ENCODE measurements at places on chromosomes 13 and 19.

DNA sequence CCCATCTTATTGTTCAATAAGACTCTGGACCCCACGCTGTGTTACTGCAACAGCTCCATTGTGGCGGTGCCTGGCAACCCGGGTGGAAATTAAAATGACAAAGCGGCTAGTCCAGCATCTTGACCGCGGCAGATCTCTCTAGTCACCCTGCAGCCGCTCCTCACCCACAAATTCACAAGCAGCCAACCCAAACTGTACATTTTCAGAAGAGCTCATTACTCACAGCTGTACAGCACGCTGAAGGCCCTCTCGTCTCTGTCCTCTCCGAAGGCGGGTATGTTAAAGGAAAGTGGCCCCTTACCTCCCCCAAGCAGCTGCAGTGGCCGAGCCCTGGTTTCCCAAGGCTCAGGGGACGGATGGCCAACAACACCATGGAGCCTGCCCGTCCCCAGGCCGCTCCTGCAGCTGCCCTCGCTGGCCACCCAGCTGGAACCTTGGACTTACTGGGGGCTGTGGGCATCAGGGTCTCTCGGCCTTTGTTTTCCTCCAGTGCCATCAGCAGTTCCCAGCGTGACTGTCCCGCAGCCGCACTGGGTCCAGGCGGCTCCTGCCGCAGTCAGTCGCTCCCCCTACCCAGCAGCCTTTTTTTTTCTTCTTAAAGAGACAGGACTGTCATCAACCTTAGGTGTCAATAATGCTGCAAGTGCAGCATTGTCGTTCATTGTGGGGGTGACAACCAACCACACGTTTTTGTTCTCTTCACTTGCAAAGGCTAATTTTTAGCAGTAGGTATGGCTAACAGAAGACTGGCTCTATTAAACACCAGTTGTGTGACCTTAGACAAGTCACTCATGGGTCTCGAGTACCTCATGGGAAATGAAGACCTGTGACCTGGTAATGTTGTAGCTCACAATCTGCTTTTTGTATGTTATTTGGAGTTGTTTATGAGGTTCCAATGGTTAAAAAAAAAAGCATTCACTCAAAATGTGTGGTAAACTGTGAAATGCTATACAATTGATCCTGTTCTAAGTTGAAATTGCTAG lies at the start of gene SACS:
SACS (minus strand) TSS at position 532 of the 983 bp plus-strand sequence. CDS start 22,463 bp downstream, outside the sequence.
- peak; percentile 23 for DNase-seq

- DNase-seq, result no peak
Measured at GRCh38 chr13:19681517-19681916, 48.1 kb downstream of the MPHOSPH8 start.

DNA sequence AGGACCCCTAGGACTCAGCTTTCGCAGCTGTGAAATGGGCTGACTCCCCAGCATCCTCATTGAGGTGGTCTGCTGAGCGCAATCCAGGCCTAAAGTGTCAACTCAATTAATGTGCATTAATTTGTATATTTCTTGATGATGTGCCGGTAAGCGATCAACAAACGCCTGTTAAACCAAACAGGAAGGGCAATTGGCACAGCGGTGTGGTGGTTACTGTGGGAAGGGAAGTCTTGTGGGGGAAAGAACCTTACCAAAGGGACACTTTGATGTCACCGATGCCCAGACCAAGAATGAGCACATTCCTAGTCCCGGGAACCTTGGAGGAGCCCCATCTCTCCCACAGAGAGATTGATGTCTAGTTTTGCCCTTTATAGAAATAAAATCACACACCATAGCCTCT lies 1.6 kb downstream of the JAK3 start:
- DNase-seq, result no peak

DNA sequence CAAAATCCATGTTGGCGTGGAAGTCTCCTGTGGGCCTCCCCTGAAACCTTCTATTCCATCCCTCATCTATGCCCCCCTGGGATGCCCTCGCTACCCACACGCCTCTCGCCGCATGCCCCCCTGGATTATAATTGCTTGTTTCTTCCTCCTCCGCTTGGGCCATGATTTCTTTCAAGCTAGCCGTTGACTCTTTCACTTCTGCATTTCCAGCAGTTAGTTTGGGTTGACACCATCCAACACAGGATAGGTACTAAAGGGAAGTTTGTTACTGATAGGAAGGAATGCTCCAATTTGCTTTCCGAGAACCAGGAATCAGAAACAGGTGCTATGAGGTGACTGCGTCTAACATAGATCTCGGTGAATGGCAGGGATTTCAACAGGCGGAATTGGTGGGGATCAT lies 7.7 kb upstream of the SLC25A15 start:
- no peak for DNase-seq

DNA sequence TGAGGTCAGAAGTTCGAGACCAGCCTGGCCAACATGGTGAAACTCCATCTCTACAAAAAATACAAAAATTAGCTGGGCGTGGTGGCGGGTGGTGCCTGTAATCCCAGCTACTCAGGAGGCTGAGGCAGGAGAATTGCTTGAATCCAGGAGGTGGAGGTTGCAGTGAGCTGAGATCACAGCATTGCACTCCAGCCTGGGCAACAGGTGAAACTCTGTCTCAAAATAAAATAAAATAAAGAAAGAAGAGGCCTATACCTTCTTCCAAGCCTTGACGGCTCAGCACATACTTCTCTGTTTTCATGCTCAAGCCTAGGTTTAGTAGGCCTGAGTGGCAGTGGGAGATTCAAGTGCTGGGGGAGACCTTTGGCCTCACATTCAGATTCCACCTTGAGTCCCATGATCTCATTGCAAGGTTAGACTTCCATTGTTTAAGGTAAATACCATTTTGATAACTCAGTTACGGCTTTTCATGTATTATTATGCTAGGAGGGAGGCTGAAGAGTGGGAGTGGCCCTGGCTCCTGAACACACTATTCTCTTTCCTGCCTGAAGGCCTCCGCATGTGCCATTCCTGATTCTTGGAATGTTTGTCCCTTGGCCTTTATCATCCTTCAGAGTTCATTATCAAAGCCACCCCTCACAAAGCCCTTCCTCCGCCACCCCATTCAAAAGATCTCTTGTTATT lies 1.6 kb upstream of the SPINT2 start:
- no peak for DNase-seq

DNA sequence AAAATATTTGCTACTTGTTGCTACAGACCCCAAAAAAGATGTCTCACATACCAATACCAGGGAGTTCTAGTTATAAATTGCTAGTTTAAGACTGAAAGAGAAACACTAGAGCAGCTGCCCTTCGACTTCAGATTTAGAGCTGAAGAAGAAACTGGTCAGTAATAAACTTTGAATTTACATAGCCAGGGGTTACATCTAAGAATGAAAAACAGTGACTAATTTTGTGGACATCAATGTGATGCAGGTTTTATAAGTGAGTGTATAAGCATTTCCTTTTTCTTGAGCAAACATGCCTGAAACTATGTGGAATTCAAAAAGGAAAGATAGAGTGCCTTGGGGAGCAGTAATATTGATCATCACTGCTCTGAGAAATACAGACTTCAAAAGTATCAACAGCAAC lies 724.9 kb upstream of the MIR17HG start:
- DNase-seq, result no peak

GRCh38 chr13:49020328-49020727 lies 44.6 kb downstream of the FNDC3A start:
- no peak for DNase-seq

GRCh38 chr13:93279982-93280381 lies 53.4 kb downstream of the GPC6 start:
- DNase-seq, result no peak

GRCh38 chr19:28710278-28710677 lies 502.7 kb downstream of the UQCRFS1 start:
- peak; percentile 55 for DNase-seq

GRCh38 chr13:106372199-106373155 lies 163.0 kb downstream of the EFNB2 start:
- DNase-seq, result no peak

GRCh38 chr13:113936166-113936965 lies 37.5 kb downstream of the C13orf46 start:
- DNase-seq, result no peak

DNA sequence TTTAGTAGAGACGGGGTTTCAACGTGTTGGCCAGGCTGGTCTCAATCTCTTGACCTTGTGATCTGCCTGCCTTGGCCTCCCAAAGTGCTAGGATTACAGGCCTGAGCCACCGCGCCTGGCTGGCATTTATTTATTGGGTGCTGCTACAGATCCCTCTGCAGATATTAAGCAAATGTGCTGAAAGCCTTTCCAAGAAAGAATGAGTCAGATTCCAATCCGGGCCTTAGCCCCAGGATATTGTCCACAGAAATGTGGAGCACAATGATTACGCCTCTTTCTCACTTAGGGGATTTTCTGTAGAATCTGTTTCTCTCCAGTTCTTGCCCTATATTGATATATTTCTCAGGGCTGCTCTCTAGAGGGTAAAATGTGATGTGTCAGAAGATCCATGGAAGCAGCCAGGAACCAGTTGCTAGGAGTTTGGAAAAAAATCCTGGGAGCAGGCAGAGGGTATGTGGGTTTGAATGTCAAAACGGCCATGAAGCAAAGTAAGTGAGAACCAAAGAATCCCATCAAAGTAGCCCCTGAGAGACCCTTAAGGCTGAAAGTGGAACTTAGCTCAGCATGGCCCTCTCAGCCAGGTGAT lies 24.8 kb upstream of the IGFL4 start:
- no peak for DNase-seq

- DNase-seq, result no peak
Measured at GRCh38 chr13:32838945-32839344, 177.3 kb upstream of the KL start.

DNA sequence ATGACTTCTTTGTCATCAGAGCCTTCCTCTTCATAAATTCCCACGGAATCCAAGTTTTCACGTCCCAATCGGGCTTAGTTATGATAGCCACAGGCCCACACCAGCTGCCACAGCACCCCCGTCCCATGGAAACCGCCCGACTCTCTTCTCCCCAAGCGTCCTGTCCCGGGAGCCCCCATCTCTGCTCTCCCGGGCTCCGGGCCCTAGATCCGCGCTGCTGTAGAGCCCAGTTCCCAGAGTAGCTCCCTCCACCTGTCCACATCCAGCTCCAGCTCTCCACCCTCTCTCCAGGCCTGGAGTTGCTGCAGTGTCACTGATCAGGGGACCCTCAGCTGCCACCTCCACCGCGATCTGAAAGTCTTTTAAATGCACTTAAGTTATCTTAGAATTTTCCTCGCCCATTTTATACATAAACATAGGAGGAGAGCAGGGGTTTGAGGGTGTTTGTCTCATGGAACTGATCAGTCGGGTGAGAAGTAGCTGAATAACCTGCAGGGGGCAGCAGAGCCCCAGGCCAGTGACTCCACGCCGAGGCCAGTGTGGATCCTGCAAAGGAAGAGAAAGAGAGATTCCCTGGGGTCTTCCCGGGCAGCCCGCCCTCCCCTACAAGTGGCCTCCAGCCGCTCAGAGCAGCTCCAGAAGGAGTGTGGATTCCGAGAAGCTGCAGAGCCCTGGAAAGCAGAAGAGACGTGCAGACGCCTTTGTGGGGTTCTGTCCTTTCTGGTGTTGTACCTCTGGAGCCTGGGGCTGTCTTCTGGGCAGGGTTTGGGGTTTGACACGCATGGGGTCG lies 1.1 kb upstream of the ZNF763 start:
- DNase-seq, result peak; percentile 79

GRCh38 chr13:40611004-40611403 lies 55.4 kb downstream of the FOXO1 start:
- no peak for DNase-seq

DNA sequence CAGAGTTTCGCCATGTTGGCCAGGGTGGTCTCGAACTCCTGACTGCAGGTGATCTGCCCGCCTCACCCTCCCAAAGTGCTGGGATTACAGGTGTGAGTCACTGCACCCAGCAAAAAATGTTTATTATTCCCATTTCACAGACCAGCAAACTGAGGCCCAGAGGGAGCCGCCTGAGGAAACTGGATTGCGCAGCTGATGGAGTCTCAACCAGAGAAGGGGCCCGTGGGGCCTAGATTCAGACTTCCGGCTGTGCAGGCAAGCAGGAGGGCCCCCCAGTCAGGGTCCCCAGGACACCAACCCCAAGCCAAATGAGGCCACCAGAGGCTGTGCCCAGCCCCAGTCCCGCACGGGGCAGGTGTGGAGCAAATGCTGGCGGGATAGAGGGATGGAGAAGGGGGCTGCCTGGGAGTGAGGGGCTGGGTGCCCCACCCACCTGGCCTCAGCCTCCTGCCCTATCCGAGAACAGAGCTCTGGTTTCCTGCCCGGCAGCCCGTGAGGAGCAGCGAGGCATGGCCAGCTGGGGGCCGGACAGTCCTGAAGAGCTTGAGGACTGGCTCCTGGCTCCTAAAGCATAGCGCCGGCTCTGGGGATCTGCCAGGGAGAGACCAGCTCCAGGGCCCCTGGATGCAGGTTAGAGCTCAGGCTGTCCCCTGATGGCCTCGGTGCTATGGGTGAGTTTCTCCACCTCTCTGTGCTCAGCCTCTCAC lies 22.0 kb downstream of the MISP start:
- DNase-seq, result no peak

GRCh38 chr13:77337159-77337558 lies 10.3 kb upstream of the MYCBP2 start:
- DNase-seq, result no peak

- DNase-seq, result no peak
Measured at GRCh38 chr19:56141417-56141993, 418 bp downstream of the ZNF444 start.

DNA sequence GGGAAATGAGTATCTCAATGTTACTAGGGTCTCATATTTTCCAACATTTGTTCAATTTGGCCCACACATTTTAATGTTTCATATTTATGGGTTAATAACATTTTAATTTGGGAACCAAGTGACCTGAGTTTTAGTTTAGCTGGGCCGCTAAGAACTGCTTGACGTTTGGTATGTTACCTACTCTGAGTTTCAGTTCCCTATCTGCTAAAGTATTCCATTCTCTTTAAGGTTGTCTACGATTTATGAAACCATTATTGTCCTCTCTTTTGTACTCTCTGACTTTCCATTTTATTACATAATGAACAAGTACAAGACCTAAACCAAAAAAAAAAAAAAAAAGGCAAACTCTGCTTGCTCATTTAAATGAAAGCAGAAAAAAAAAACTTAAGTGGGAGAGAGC lies 89.9 kb downstream of the FGF14 start:
- no peak for DNase-seq

DNA sequence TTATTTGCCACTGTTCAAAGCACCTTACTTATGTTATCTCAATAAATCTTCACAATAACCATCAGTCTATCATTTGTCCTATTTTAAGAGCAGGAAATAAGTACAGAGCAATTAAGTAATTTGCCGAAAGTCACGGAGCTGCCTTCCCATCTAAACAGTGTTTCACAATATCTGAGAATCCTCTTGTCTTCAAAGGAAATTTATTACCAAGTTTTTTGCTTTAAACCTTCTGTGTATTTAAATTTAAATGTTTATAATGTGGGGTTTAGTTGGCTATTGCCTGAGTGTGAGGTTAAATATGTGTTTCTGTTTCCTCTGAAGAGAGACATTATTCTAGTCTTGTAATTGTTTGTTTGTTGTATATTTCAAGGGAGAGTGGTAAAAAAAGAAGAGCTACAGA lies 633.1 kb downstream of the EFNB2 start:
- no peak for DNase-seq

- no peak for DNase-seq
Measured at GRCh38 chr19:6797646-6798045, 25.1 kb downstream of the VAV1 start.

DNA sequence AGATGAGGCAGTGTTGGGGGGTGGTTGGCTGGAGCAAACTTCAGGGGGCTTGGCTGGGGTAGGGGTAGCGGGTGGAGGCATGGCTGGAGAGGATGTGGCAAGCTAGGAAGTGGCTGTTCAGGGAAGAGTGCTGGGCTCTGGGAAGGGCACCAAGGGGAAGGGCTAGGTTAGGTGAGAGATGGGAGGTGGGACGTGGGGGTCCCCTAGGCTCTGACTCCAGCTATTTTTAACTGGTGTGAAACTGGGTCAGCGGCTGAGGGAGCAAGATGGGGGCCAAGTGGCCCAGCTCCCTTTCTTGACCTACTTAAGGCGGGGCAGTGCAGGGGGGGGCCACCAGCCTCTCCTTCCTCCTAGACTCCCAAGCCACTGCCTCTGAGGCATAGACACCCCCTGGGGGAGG lies 7.3 kb downstream of the KCNC3 start:
- no peak for DNase-seq
